ENCODE measurements at places on chromosomes 2 and 18.
A peak's percentile ranks its signal among the peaks of the same experiment; 100 is the strongest.

- DNase-seq = no peak
Measured at GRCh38 chr2:159615367-159616285, 722 bp downstream of the BAZ2B start.

DNA sequence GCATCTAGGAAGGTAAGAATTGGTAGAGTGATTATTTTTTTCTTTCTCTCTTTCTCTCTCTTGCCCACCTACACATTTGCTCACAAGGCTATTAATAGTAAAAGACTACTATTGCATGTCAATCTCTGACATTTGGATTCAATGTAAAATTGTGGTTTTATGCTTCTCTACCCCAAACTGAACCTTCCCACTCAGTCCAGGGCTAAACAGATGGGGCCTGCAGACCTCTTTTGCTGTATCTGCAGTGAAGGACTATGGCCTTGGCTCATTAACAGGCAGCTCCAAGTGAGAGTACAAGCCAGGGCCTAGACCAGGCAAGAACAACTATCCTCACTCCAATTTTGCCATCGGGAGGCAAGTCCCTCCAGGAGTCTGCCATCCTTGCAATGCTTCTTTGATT, 68.3 kb upstream of the ARL4C start:
- no peak for DNase-seq

GRCh38 chr2:69585855-69586555, 57.5 kb downstream of the AAK1 start:
- DNase-seq = no peak

- no peak for DNase-seq
Measured at GRCh38 chr18:32308493-32309120, 118.8 kb downstream of the MEP1B start.

GRCh38 chr2:134206573-134206972, 47.3 kb upstream of the MGAT5 start:
- DNase-seq = no peak

DNA sequence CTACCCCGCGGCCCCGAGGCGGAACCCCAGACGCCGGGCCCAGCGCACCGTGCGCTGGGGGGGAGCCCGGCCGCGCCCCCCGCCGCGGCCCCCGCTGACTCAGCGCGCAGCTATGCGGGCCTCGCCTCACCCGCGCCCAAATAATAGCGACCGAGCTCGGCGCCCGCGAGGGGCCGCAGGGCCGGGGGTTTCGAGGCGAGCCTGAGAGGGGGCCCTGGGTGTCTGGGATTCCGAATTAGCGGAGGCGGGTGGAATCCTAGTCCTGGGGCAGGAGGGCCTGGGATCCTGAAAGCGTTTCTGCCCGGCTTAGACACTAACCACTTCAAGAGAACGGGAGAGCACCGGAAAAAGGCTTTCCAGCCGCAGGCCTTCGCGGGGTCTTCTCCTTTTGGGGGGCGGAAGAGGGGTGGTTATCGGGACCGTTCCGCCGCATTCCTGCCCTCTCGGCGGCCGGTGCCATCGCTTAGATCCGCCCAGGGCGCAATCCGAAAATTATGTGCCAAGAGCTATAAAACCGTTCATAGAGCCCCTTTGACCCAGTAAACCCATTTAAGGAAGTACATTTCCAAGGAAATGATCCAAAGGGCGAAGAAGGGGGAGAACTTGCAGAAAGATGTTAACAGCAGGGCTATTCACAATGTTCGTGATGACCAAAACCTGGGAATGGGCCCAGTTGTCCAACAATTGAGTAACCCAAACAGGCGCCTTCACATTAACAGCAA, 681 bp upstream of the ROCK2 start:
- peak; percentile 57 for DNase-seq

- no peak for DNase-seq
Measured at GRCh38 chr18:74316257-74317170, 875 bp downstream of the C18orf63 start.

DNA sequence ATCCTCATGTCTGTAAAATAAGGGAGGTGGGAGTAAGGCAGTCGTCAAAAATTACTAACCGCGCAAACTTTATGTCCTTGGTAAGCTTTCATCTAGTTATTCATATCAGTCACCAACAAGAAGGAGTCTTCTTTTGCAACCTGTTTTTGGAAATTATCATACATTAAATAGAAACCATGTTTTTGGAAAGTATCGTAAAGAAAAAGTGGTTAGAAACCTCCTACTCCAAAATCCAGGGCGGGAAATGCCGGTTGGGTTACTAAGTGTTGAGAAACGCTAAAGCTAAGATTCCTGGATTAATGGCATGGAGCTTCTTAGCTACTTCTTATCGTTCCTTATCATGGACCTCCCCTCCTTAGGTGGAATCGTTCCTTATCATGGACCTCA, 778 bp downstream of the BBS5 start:
- no peak for DNase-seq

- no peak for DNase-seq
Measured at GRCh38 chr2:162506706-162507105, 162.8 kb downstream of the GCA start.

DNA sequence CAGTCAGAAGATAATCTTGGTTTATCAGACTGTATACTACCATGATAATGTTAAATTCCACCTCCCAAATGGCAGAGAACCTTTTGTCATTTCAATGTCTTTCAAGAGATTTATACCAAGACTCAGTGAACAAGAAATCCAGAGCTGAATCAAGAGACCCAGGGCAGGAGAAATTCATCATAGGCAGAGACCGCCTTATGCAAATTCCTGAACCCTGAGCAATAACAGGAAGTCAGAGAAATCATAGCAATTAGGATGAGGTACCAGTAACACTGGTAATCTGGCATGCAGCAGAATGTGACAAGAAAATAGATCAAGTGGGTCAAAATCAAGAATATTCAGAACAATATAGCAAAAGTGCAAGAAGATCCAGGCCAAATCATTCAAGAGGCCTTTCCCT, 412.4 kb upstream of the LRATD1 start:
- no peak for DNase-seq

DNA sequence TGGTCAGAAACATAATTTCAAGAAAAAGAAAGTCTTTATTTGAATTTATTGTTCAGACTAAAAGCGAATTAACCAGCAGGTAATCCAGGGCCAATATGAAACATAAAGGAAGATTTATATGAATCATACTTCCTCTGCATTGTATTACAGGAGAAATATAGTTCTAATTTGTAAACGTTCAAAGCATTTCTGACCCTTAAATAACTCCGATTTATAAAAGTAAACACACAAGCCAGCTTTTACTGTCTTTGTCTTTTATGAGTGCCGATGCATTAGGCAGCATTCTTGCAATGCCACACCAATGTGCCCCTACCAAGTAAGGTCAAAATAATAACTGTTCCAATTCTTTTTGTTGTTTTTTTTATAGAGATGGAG, 118.8 kb upstream of the RBBP8 start:
- no peak for DNase-seq

- no peak for DNase-seq
Measured at GRCh38 chr2:187774551-187775071, 220.4 kb upstream of the TFPI start.

DNA sequence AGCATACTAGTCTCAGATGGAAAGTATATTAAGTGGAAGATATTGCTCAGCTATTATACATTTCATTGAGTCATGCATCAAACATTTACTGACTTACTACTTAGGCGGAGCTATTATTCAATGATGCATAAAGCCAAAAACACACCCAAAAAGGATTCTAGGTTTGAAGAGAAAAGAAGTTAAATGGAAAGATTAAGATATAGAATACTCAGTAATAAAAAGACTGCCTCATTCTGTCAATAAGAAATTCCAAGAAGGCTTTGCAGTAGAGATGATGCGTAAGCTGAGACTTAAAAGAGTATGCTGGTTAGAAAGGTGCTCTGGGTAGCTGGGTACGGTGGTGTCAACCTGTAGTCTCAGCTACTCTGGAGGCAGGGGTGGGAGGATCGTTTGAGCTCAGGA, 27.6 kb downstream of the STK17B start:
- DNase-seq = no peak

GRCh38 chr2:127575185-127575765, 39.8 kb downstream of the MYO7B start:
- peak; percentile 63 for DNase-seq

GRCh38 chr18:70151614-70152013, 53.9 kb downstream of the RTTN start:
- no peak for DNase-seq

DNA sequence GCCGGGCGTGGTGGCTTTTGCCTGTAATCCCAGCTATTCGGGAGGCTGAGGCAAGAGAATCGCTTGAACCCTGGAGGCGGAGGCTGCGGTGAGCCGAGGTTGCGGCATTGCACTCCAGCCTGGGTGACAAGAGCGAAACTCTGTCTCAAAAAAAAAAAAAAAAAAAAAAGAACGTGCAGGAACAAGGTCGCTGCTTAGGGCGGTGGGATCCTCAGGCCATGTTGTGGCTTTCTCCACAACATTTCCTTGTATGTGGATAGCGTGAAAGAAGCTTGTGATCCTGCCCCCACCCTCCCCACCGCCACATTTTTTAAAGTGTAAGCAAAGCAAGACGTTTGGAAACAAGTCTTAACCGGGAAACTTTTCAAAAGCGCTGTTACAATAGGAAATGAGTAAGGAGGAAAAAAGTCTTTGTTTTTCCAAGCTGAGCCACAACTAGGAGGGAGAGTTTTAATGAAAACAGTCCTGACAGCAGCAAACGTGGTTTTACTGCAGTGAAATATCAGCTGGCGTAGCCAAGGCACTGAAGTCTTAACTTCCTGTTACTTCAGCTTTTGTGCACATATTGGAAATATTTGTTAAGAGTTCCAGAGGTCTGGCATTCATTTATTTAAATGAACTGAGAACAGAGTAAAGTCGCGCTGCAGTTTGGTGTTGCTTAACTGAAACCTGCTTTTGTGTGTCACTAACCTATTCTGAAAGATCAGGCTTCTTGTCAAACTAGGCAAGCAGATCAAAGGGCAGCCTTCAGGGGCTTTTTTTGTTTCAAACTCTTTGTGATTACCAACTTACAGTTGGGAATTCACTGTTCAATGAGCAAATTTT, 3.8 kb downstream of the TGIF1 start:
- DNase-seq = peak; percentile 22

DNA sequence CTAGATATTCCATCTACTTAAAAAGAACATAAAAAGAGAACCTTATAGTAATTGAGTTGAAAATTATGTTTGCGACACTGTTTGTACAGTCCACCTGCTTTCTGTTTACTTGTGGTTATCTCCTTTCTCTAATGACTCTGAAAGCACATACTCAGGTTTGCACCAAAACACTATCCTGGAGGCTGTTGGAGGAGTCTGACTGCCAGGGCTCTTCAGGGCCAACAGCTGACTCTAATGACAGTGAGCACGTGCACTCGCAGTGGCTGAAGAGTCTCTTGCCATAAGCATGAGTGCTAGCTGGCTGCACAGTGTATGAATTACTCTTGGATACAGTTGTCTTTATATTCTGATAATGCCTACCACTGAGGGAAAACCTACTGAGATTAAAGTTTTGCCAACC, 16.7 kb upstream of the GLS start:
- DNase-seq = no peak

GRCh38 chr2:176891105-176891504, 321.5 kb upstream of the HNRNPA3 start:
- no peak for DNase-seq

GRCh38 chr2:45771261-45771660, 119.8 kb downstream of the PRKCE start:
- DNase-seq = peak; percentile 41

DNA sequence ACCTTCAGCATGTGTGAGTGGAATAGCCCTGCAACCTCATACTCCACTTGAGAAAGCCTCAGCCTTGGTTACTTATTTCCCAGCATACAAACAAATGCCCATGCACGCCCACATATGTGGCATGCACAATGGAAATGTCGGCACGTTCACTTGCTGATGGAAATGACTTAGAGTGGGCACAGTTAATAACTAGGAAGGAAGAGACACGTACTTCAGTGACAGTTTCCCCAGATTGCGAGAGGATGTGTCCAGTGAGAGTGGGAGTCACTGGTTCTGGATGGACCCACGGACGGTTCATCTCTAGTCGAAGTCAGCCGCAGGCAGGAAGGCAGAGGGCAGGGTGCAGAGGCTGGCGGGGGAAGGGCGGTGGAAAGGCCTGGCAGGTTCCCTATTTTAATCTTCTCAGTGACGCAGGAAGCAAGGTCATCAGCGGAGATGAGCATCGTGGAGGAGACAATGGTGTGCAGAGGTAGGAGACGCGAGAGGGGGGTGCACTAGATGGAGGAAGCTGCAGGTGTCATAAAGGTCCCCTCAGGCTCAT, 350.7 kb upstream of the MYT1L start:
- peak; percentile 52 for DNase-seq

DNA sequence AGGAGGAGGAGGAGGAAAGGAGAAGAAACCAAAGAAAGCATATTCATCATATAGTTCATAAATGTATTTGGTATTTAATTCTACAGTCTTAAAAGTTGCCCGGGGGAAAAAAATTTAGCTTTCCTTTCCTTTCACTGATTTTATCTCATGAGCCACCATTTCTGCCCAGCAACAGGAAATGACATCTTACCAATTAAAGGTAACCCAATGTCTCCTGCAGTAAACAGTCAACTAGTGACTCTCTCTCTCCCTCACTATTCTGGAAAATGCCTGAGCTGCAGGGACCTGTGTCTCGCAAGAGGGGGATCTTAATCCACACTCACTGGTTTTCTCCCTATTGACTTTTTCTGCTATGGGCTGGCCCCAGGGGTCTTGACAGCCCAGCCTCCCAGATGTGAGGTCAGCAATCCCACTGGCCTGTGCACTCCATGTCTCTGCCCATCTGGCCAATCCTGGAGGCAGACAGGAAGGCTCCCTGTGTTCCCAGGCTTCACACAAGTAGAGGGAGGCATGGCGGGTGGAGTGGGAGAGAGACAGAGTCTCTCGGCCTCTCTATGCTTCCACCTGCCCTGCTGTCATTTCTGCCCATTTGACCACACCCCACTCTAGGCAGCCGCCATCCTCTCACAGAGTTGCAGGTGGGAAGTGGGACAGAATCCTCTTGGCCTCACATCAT, 85.4 kb upstream of the CABLES1 start:
- DNase-seq = peak; percentile 15

DNA sequence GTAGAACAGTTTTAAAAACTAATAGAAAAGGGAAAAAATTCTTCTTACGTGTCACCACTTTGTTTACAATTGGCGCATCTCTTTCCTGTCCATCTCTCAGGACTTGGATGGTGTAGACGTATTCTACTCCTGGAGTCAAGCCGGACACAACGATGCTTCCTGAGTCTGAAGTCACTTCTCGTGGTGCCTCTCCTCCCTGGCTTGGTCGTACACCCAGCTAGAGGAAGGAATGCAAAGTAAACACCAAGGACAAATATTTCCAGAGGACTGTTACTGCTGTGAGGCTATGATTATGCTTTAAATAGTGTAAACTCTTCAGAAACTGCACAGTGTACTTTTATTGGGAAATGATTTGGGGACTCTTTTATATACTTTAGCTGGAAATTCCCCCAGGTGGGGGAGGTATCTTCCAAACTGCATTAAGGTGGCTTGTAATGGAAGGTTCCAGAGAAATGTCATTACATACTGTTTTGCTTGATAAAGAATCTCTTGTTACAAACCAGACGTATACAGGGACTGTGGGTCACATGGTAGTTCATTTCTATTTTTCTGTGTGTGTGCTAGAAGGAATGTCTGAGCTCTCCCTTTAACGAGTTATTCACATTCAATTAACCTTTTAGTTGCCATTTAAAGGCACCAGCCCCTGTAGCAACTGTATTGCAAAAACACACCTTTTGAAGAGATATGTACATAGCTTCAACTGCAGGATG, 38.1 kb downstream of the FN1 start:
- no peak for DNase-seq

- DNase-seq = no peak
Measured at GRCh38 chr2:18218160-18218933, 339.9 kb downstream of the KCNS3 start.

- DNase-seq = no peak
Measured at GRCh38 chr2:239762655-239763269, 262.4 kb downstream of the NDUFA10 start.
